ENCODE measurements at places on chromosomes 2 and 18. TPM values are rescaled to one million over a fixed set of nuclear protein-coding genes. Genes with fewer than 3 reads are reported as not detected.

The G6PC2 gene
- not detected for total RNA-seq

The AFF3 gene
- 8.0 TPM for total RNA-seq

The ZAP70 gene
- 0.55 TPM for total RNA-seq

The TFPI gene
- 19.0 TPM for total RNA-seq

The TRABD2A gene
- total RNA-seq = 0.49 TPM

The TAF4B gene
- total RNA-seq = 1.1 TPM

The GPR45 gene
- not detected for total RNA-seq

The REEP1 gene
- 30.2 TPM for total RNA-seq

The FOXI3 gene
- not detected for total RNA-seq

The TET3 gene
- 2.3 TPM for total RNA-seq

DNA sequence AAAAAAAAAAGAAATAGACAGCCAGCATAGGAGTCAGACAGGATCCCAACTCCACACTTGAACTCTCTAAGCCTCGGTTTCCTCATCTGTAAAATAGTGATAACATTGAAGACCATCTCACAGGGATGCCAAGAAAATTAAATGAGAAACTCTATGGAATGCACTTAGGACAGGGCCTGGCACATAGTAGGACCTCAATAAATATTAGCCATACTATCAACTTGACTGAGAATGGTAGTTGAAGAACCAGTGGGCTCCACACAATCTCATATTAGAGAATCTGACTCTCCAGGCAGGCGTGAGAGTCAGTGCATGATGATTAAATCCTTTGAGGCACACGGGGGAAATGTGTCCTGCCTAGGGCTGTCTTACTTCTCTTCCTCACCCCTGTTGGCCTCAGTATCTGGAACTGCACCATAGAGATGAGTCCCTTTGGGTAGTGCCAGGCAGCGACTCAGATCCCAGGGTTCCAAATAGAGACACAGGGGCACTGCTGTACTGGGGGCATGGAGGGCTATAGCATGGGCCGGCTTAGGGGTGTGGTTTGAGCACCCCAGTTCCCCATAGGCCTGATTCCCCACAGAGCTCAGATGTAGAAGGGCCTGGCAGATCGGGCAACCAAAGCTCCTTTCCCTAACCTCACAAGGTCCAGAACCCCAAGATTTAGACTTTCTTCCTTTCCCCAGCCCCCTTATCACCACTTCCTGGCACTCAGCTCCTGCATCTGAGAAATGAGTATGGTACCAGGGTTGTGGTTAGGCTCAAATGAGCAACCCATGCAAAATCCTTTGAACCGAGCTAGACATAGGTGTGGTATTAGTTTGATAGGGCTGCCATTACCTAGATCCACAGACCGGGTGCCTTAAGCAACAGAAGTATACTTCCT, 51.3 kb upstream of the CAB39 start:
- no peak for DNase-seq
- H3K27me3 ChIP-seq = no peaks in the 10 kb centered on the region
- H3K27ac ChIP-seq = peak overlapping the region; percentile 34
- no peak overlapping the region for H3K4me3 ChIP-seq
- H3K36me3 ChIP-seq = no peaks in the 10 kb centered on the region

- no peaks in the 10 kb centered on the region for H3K27me3 ChIP-seq
- no peak overlapping the region for H3K4me3 ChIP-seq
- no peak overlapping the region for H3K27ac ChIP-seq
- H3K4me1 ChIP-seq = no peaks in the 10 kb centered on the region
- no peaks in the 10 kb centered on the region for H3K36me3 ChIP-seq
These were observed 410.8 kb upstream of the ZNF804A start for GRCh38 chr2:184187421-184187971.

DNA sequence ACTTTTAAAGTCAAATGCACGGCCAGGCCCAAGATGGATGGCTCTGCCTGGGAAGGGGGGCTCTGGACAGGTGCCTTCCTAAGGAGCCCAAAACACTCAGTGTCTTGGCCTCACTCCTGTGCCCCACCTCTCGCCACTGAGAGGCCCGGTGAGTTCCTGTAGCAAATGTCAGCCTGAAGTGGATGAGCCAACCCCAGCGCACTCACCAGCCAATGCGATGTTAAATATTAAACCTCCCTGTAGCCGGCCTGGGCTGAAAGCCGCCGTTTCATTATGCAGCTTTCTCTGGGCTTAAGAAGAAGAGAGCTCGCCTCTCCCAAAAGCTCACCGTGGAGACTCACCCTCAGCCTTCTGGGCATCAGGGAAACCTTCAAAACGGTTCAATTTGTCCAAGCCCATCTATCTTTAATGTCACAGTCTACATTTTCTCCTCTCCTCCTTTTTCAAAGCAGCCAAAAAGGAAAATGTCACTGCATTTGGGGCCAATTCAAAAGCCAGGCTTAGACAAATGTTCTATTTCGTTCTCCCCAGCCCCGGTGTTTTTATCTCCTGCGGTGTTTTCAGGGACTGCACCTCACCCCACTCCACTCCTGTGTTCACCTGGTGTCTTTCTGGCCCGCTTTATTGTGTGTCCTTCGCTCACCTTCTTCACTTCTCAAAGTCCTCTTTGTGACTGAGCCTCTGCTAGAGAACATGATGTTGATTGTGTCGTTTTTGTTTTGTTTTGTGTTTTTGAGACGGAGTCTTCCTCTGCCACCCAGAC, 124.0 kb downstream of the NRP2 start:
- H3K4me3 ChIP-seq = no peak overlapping the region
- H3K27ac ChIP-seq = no peak overlapping the region

DNA sequence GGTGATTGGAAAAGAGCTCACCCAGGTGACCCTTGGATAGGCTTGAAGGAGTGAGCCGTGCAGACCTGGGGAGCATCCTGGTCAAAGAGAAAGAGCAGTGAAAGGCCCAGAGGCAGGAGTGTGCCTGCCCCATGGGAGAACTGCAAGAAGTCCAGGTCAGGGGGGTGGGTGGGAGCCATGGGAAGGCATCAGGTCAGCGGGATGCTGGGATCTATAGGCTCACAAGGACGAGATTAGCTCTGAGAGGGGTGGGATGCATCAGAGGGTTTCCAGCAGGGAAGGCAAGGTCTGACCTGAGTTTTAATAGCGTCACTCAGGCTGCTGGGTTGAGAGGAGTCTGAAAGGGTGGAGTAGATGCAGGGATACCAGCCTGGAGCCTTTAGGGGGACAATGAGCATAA, 158.6 kb downstream of the SMAD7 start:
- no peak overlapping the region for H3K4me3 ChIP-seq
- H3K27ac ChIP-seq = peak overlapping the region; percentile 93
- H3K27me3 ChIP-seq = no peaks in the 10 kb centered on the region

DNA sequence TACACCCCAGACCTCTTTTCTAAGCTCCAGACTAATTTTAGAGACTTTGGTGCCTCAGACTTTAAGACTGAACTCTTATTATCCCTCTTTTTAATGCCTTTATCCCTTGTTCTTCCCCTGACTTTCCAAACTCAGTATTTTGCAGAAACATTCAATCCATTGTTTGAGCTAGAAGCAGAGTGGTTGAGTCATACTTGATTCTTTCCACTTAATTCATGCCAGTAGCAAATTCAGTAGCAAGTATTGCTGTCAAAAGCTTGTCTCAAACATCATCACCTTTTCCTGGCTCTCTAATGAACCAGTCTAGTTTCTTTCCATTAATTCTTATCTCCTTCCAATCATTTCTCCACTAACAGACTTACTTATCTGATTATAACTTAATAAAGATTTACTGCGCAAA, 699.7 kb upstream of the ZNF804A start:
- H3K4me1 ChIP-seq = no peaks in the 10 kb centered on the region
- no peaks in the 10 kb centered on the region for H3K36me3 ChIP-seq
- H3K4me3 ChIP-seq = no peak overlapping the region
- no peak overlapping the region for H3K27ac ChIP-seq
- DNase-seq = no peak
- no peaks in the 10 kb centered on the region for H3K27me3 ChIP-seq

GRCh38 chr18:3449512-3450011, 410 bp upstream of the TGIF1 start:
- H3K4me3 ChIP-seq = peak overlapping the region; percentile 91
- H3K36me3 ChIP-seq = no peaks in the 10 kb centered on the region
- H3K27ac ChIP-seq = peak overlapping the region; percentile 99
- H3K27me3 ChIP-seq = no peaks in the 10 kb centered on the region
- DNase-seq = peak; percentile 83
- H3K4me1 ChIP-seq = peaks cover 77% of the 10 kb centered on the region

DNA sequence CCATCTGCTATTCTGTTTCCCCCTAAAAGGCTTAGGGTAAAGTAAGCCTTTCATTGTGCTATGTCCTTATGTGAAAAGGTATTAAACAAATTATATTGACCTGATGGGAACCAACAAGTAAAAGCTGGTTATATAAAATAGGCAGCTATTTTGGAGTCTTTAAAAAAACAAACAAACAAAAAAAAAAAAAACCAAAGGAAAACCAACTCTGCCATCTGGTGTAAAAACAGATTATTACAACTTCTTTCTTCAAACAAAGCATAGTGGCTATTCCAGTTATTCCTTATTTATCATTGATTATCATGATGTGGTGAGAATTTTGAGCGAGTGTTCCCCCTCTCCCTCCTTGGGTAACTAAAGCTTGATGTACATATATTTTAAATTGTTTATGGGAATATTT, 122.3 kb upstream of the FHL2 start:
- H3K27ac ChIP-seq = peak overlapping the region; percentile 92
- H3K36me3 ChIP-seq = no peaks in the 10 kb centered on the region
- H3K27me3 ChIP-seq = no peaks in the 10 kb centered on the region
- H3K4me3 ChIP-seq = no peak overlapping the region

GRCh38 chr18:22517356-22517755, 99.6 kb upstream of the CTAGE1 start:
- no peak overlapping the region for H3K27ac ChIP-seq
- H3K4me3 ChIP-seq = no peak overlapping the region
- no peak for DNase-seq
- H3K27me3 ChIP-seq = no peaks in the 10 kb centered on the region
- no peaks in the 10 kb centered on the region for H3K36me3 ChIP-seq

GRCh38 chr2:233082222-233082930, 22.2 kb downstream of the INPP5D start:
- H3K4me3 ChIP-seq = no peak overlapping the region
- H3K27me3 ChIP-seq = peaks cover 11% of the 10 kb centered on the region

GRCh38 chr2:130303169-130303568, 39.5 kb upstream of the IMP4 start:
- H3K27ac ChIP-seq = no peak overlapping the region
- H3K4me1 ChIP-seq = no peaks in the 10 kb centered on the region

GRCh38 chr2:38244301-38244700, 132.8 kb downstream of the ATL2 start:
- H3K4me1 ChIP-seq = no peaks in the 10 kb centered on the region
- no peak overlapping the region for H3K4me3 ChIP-seq
- H3K36me3 ChIP-seq = no peaks in the 10 kb centered on the region
- no peak for DNase-seq
- no peak overlapping the region for H3K27ac ChIP-seq
- no peaks in the 10 kb centered on the region for H3K27me3 ChIP-seq

DNA sequence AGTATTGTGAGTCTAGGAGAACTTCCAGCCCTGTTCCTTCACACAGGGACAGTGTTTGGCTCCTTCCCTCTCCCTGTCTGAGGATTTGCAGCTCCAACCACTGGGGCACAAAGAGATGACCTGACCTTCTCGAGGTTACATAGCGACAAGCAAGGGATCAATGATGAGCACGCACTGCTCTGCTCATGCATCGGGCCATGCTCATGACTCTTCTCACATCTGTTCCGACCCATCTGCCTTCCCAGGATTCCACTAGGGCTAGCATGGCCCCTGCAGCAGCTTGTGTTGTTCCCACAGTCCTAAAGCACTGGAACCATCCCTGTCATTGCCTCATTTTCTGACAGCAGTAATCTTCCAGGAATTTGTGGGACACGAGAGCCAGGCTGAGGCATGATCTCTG, 78.8 kb upstream of the ARHGAP28 start:
- H3K36me3 ChIP-seq = no peaks in the 10 kb centered on the region
- H3K4me1 ChIP-seq = no peaks in the 10 kb centered on the region
- no peak overlapping the region for H3K27ac ChIP-seq
- H3K27me3 ChIP-seq = no peaks in the 10 kb centered on the region
- DNase-seq = no peak
- H3K4me3 ChIP-seq = no peak overlapping the region

DNA sequence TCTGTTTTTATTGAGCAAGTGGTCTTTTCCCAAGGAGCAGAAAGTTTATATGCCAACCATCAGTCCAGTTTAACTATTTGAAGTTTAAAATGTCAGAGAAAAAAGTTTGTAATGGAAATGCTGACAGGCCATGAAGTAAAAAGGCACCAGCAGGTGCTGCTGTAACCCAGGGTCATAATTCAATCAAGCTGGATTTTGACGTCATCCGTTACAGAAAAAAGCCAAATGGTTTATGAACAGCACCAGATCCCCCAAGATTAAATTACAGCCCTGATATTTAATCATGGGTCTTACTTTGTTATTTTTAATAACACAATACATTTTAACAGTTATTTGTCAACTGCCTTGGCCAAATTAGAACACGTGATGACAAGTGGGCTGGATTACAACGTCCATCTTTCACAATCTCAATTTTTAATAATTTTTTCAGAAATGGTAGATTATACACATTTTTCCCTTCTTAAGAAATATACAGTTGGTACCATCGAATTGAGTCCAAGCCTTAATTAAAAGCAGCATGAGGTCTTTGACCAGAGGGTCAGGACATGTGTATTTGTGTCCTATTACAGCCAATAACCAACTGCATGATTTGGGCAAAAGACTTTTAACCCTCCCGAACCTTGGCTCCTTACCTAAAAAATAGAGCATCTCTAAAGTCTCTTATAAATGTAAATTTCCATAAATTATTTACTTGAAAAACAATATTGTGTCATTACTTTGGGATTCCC, 10.0 kb downstream of the TCF4 start:
- H3K4me3 ChIP-seq = no peak overlapping the region
- no peaks in the 10 kb centered on the region for H3K36me3 ChIP-seq
- no peak overlapping the region for H3K27ac ChIP-seq
- H3K27me3 ChIP-seq = no peaks in the 10 kb centered on the region

DNA sequence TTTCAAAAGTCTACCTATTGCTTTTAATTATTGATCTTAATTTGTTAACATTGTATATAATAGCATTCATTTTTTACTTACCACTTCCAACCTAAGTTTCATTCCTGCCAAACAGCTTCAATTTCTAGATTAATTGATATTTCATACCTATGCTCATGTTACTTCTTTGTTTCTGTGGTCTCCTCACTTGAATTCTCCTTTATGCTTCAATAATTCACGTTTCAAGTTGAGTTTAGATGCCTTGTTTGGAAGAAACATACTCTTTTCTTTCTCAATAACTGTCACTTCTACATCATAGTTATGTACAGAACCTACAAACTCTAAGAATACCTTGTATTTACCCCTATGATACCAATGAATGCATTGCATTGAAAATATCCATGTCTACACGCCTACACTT, 862.2 kb upstream of the LRATD1 start:
- no peak overlapping the region for H3K4me3 ChIP-seq
- H3K27ac ChIP-seq = no peak overlapping the region
- H3K36me3 ChIP-seq = no peaks in the 10 kb centered on the region
- no peak for DNase-seq

GRCh38 chr2:50395605-50396297, 636.2 kb downstream of the NRXN1 start:
- H3K27ac ChIP-seq = no peak overlapping the region
- H3K4me1 ChIP-seq = peaks cover 7% of the 10 kb centered on the region
- no peaks in the 10 kb centered on the region for H3K36me3 ChIP-seq
- no peak for DNase-seq
- H3K4me3 ChIP-seq = no peak overlapping the region

GRCh38 chr2:174286172-174286571, 37.8 kb upstream of the OLA1 start:
- no peaks in the 10 kb centered on the region for H3K4me1 ChIP-seq
- no peaks in the 10 kb centered on the region for H3K36me3 ChIP-seq
- peaks cover 48% of the 10 kb centered on the region for H3K27me3 ChIP-seq
- no peak for DNase-seq
- no peak overlapping the region for H3K4me3 ChIP-seq

Measured in left ventricle myocardium inferior (tissue), 1 donor.